K562 (cell line): ENCODE measurements at places on chromosomes 6 and 20. TPM values are rescaled to one million over a fixed set of nuclear protein-coding genes. Genes with fewer than 3 reads are reported as not detected.

Gene TUBE1
- 21.7 and 22.2 TPM in 2 replicates for total RNA-seq

DNA sequence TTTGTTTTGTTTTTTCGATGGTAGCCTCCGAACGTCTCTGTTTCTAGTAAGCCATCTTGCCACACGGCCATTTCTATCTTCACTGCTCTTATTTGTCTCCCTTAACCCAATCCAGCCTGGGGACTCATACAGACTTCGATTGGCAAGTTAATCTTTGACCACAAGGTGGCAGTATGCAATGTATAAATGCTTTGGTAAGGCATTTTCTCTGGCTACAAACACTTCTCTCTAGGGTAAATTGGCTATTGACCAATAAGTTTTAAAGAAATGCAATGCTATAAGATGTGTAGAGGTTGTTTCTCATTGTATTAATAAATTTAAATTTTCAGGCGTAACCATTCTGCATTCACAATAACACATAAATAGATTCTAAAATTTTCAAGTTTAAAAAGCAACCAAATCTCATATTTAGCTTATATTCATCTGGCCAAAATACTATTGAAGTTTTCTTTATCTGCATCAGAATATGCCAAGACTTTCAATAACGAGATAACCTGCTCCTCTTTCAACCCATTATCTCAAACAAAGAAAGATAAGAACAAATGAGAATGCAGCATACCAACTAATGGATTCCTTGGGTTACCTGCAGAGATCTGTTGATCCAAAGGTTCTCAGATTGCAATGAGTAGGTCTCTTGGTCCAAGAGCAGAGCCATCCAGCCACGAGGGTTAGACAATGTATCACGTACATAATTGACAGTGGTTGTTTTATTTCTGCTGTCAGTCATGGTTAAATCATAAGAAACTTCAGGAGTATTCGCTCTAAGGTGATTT lies 231.9 kb downstream of the PKHD1 start:
- DNase-seq = peak; percentile 74

DNA sequence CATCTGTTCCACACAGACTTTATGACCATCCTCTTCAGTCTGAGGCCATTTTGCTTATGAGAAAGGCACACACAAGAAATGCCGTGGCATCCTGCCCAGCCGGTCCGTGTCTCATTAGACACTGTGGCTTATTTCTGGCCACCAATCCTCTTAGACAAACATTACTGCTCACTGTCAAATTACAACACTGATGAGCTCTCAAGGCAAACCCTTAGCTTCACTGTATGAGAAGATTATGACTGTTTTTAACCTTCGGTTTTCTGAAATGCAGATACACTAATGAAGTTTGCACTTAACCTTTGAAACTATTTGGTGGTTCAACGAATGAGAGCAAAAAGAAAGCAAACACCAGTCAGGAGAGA lies 50.5 kb upstream of the DST start:
- DNase-seq = no peak

GRCh38 chr20:9040863-9041524 lies 27.9 kb upstream of the PLCB4 start:
- no peak for DNase-seq

GRCh38 chr6:116444575-116444974 lies 16.6 kb upstream of the CALHM6 start:
- no peak for DNase-seq

DNA sequence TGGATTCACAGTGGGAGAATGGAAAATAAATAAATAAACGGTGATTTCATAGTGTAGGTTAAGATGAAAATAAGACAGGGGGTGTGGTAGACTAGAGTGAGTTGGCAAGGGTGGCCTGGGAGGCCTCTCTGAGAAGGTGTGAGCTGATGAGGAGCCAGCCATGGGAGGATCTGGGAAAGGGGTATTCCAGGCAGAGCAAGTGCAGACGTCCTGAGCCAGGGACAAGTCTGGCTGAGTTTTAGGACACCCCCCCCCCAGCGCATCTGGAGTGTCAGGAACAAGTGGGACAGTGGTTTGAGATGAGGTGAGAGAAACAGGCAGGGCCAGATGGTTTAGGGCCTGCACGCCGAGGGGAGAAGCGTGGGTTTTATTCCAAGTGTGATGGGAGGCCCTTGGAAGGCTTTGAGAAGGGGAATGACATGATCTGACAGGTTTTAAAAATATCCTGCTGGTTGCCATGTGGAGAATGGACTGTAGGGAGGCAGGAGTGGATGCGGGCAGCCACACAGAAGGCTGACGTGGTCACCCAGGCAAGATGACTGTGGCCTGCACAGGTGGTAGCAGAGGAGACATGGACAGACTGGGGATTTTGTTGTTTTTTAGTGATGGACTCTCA lies 21.1 kb upstream of the CCM2L start:
- no peak for DNase-seq
